ENCODE measurements at places on chromosomes 1 and 21.

- DNase-seq = no peak
These were observed 44.9 kb upstream of the EPHA8 start for GRCh38 chr1:22518379-22518778.

DNA sequence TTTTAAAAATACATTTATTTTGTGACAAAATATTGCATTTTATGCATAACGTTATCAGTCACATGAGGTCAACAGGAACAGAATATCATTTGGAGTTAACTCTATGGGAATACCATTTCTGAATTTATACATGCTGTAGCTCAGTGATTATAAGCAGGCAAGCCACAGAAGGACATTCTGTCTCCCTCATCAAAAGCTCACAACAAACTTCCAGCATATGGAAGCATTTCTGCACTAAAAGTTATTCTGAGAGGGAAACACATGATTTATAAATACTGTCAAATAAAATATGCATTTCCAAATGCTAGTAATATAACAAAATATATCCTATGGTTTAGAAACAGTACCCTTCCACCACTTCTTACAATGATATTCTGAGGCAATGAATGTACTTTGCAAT lies 854.1 kb upstream of the B3GALT2 start:
- DNase-seq = no peak

DNA sequence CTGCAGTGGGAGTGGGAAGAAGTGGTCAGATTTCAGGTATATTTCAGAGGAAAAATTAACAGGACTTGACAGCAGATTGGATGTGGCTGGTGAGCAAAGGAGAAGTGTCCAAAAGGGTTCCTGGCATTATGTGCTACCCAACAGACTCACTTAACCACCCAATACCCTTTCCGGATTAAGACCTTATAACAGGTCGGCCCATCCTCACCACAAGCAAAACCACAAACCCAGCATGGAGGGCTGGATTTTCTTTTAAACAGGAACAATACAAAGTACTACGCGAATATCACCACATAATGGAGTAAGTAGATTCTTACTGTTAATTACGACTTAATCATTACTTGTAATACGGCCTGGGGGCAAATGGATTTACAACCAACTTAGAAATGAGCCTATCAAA lies 59.2 kb downstream of the WDR64 start:
- no peak for DNase-seq

- peak; percentile 58 for DNase-seq
These were observed 749 bp upstream of the COX20 start for GRCh38 chr1:244834543-244835275.

GRCh38 chr1:232238009-232238408 lies 391.9 kb downstream of the SIPA1L2 start:
- no peak for DNase-seq

DNA sequence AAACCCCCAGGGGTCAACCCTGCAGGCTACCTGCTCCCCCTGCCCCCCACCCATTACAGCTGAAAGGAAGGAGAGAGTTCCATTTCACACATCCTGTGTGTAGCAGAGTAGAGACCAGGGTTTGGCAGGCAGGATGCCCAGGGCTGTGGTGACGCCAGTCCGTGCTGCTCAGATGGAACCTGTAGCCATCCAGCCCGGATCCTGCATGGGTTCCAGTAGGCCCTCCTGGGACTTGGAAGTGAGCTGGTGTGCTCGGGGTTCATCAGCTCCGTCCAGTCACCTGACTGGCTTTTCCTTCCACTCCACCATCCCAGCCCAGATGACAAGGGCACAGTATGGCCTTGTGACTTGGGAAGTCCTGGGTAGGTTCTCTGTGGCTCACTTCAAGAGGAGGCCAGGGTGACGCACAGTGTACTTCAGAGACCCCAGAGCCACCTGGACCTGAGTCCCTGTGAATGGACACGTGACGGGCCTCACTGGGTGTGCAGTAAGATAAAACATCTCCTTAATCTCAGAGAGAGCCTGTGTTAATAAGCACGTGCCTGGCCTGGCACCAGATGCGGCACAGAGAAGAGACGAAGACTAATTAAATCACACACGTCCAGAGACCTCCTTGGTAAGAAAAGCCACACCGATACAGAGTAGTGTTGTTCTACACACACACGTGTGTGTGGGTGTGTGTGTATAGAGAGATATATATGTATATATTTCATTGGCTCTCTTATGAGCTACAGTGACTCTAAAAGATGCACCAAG lies 16.0 kb downstream of the ITPKB start:
- DNase-seq = no peak

GRCh38 chr1:31936981-31937299 lies 1.2 kb downstream of the PTP4A2 start:
- DNase-seq = no peak

- DNase-seq = no peak
These were observed 352.7 kb upstream of the PLD5 start for GRCh38 chr1:242877229-242877628.

DNA sequence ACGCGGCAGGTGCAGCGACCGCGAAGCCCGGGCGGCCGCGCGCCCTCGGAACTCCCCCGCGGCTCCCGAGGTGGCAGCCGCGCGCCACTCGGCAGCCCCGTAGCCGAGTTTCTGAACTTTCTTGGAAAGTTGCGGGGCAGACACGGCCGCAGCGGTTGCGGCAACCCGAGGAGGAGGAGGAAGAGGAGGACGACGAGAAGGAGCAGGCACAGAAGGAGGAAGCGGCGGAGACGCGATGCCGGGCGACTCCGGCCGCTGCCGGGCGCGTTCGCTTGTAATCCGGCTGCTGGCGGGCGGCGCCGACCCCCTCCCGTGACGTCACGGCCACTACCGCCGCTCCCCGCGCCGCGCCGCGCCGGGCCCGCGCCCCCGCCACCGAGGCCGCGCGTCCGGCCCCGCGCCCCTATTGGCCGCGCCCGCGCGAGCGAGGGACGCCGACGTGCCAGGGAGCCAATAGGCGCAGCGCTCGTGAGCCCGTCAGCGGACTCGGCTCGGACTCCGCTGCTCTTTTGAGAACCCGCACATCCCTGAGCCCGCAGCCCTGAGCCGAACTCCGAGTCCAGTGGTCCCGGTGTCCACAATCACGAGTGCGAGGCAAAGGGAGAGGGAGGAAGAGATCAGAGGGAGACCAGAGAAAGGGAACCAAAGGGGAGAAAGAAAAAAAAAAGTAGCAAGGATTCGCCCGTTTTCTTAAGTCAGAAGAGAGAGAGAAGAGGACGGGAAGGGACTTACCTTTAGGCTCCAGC lies 736 bp upstream of the BARHL2 start:
- DNase-seq = no peak

DNA sequence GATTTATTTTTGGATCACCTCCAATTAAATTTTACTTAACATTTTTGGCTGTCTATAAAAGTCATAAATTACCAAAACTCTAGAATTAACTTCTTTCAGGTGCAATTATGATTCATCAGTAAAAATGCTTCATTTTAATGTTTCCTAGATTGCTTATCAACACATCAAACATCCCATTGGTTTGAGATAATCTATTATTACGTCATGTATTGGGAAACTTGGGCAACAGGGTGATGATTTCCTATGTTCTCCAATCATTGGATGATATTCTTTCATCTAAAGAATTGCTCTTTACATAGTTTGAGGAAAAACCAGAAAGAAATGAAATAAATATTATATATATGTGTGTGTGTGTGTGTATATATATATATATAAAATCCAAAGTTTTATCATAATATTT lies 76.8 kb upstream of the KCNJ6 start:
- DNase-seq = no peak

DNA sequence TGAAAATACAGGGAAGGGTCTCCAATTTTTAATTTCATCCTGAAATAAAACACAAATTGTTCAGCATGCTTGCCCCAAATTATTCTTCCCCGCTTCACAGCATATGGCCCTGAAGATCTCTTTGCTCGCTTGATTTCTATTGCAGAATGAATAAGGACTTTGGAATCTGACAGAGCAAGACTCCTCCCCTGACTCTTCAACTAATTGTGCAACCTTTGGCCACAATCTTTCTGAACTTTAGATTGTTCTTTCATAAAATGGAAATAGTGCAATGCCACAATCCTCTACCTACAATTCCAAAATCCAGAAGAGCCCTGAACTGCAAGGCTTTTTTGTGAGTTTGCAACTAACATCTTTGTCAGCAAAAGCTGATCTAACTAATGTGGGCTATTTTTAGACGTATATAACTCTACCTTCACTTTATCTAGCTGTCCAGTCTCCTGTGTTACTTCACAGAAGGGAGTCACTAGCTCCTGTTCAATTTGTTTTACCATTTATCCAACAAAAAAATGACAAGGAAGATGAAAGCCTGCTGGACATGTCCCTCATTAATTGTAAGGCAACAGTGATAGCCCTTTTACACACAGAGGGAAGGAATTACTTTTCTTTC lies 13.4 kb downstream of the RNASEL start:
- DNase-seq = no peak
